CD4-positive, alpha-beta T cell treated with Interleukin-15 for 4 hours (primary cell): ENCODE measurements at places on chromosomes 13 and 19.

GRCh38 chr13:99178636-99179035 lies 22.0 kb upstream of the UBAC2 start:
- peak; percentile 26 for DNase-seq

GRCh38 chr19:7868671-7869452 lies 5.3 kb downstream of the PRR36 start:
- peak; percentile 81 for DNase-seq

- no peak for DNase-seq
Measured at GRCh38 chr13:36608474-36608873, 65.3 kb upstream of the SERTM1 start.

DNA sequence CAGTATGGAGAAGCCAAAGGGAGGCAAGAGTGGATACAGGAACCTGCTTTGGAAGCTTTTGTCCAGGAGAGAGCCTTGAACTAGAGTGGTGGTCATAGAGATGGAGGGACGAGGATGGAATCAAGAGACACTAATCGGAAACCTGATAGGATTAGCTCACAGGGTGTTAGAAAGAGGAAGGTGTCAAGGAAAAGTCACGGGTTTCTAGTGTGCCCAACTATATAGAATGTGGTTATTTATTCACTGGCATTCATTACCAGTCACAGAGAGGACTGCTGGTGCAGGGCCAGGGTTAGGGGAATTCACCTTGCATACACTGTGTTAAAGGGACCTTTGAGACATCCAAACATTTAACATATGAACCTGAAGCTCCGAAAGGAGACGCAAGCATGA lies 43.4 kb upstream of the URAD start:
- no peak for DNase-seq

- peak; percentile 82 for DNase-seq
Measured at GRCh38 chr19:24086974-24087595, at the start of gene ZNF254. Gene ZNF254 (plus strand): TSS chr19:24087187. CDS start chr19:24087308, 121 bp downstream.
